ENCODE measurements at places on chromosomes 2 and 18.

DNA sequence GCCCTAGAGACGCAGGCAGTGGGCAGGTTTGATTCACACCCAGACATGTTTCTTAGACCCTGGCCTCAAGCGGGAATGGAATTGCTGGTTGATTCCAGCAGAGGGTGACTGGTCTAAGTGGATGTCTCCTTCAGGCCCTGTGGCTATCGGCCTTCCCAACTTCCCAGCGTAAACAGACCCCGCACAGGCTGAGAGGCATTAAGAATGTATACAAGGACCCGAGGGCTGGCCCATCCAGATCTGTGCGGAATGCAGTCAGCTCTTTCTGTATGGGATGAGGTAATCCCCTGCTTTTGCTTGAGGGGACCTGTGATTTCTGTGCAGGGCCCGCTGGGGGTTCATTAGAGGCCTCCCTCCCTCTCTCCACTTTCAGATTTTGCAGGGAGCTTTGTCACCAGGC, 6.5 kb downstream of the ACKR3 start:
- no peak for DNase-seq

GRCh38 chr2:120230515-120231471, 7.6 kb upstream of the TMEM185B start:
- no peak for DNase-seq

- DNase-seq: peak; percentile 54
Measured at GRCh38 chr18:49934457-49934856, 121.1 kb upstream of the ACAA2 start.

- no peak for DNase-seq
Measured at GRCh38 chr2:221724631-221725203, 152.6 kb upstream of the EPHA4 start.

DNA sequence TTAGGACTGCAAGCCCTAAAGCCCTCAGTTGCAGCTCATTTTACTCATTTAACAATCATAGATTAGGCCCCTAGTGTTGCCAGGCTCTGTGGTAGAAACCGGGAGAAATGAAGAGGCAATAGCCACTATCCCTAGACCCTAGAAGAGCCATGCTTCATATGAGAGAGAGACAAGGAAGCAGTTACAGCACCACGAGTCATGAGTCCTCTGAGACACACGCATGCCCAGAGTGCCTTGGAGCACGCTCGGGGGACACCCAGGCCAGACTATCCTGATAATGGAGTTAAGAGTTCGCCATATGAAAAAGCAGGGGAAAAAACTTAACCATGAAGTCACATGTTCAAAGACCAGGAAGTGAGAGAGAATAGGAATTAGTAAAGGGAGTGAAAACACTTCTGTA, 321.5 kb upstream of the PKDCC start:
- DNase-seq: no peak

GRCh38 chr18:63997606-63998005, 27.7 kb downstream of the SERPINB8 start:
- peak; percentile 72 for DNase-seq

- DNase-seq: peak; percentile 76
Measured at GRCh38 chr18:63963615-63964256, 6.1 kb upstream of the SERPINB8 start.

GRCh38 chr18:48402953-48403352, 6.2 kb downstream of the ZBTB7C start:
- DNase-seq: no peak

- DNase-seq: no peak
Measured at GRCh38 chr18:77093067-77093430, 39.5 kb downstream of the MBP start.

DNA sequence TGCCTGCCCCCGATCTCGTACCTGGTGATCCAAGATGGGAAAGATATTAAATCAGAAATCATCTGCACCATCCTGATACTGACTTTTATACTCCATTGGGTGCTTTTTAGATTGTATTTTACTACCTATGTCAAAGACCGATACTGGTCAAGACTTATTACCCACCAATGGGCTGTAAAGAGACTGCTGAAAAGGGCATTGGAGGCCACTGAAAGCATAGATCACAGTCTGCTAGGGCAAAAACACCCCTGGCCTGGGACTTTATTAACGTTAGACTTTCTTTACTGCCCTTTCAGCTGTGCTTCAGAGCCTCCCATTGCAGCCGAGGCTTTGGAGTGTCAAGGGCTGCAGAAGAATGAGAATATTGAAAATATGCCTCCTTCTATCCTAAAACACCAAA, 472.8 kb upstream of the DDX18 start:
- DNase-seq: no peak

- DNase-seq: no peak
Measured at GRCh38 chr18:34159691-34160185, 65.0 kb downstream of the NOL4 start.

DNA sequence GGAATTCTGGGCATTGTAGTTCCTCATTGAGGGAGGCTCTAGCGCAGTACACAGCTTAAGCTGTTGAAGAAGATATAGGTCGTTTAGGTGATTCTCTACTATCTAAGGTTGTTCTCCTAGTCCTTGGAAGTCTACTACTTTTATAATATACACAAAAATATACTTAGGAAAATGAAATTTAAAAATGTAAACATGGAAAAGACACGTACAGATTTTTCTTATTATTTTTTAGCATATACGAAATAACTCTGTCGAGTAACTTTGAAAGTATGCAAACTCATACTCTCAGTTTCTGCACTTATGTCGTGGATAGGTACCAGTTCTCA, 272 bp upstream of the FASTKD1 start:
- DNase-seq: no peak

DNA sequence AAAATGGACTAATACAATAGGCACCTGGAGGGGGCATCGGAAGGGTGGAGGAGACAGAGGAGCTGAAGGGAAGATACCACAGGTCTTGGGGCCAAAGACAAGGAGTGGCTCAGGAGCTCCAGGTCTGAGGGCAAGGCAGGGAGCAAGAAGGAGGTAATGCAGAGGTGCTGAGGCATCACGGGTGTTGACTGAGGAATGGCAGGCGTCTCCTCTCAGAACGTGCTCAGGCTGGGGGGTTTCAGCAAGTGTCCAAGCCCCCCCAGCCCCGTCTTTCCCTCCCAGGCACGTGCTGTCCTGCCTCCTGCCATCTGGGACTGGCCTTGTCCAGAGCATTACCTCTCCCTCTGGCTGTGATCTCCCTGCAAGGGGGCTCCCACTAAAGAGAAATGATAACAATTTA, 265.4 kb downstream of the DCDC2C start:
- DNase-seq: no peak

- DNase-seq: peak; percentile 74
Measured at GRCh38 chr18:63994783-63995399, 25.0 kb downstream of the SERPINB8 start.

GRCh38 chr2:185583058-185583816, 155.4 kb upstream of the FSIP2 start:
- no peak for DNase-seq

GRCh38 chr18:13300029-13300428, 81.5 kb downstream of the LDLRAD4 start:
- DNase-seq: no peak

DNA sequence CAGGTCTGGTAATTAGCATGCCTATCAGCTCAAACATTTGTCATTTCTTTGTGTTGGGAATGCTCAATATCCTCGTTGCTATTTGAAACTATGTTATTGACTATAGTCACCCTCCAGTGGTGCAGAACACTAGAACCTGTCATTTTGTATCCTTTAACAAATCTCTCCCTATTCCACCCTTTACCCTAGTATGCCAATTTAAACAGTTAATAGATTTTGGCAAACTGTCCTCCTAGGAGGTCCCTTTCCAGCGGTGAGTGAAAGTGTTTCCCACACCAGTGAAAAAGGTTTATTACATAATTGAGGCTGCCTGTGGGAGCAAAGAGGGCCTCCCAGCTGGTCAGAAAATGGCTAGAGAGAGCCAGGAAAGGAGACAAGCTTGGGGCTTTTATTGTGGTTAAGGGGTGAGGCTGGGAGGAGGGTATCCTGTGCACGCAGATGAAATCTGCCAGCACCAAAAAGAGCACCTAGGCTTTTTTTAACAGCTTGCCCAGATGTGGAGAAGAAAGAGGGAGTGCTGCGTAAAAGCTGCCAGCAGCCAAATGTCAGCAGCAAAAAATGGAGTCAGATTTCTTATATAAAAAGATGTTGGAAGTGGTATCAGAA, 1.8 kb upstream of the DRC1 start:
- DNase-seq: no peak

DNA sequence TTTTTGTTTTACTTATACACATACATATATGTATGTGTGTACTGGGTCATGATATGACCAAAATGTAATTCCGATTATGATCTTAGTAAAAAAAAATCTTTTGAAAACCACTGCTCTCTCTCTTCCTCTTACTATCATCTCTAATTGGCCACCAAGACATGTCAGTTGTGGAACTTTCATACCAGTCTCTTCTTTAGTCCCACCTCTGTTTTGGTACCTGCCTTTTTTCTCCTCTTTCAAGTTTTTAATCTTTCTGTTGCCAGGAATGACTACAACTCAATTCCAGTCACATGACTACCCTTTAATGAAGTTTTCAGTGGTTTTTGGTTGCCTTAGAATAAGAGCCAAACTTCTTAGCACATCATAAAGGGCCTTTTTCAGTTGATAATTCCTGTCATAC, 17.1 kb downstream of the RBM44 start:
- no peak for DNase-seq

GRCh38 chr2:218368150-218368528, 11.5 kb downstream of the CATIP start:
- DNase-seq: no peak

DNA sequence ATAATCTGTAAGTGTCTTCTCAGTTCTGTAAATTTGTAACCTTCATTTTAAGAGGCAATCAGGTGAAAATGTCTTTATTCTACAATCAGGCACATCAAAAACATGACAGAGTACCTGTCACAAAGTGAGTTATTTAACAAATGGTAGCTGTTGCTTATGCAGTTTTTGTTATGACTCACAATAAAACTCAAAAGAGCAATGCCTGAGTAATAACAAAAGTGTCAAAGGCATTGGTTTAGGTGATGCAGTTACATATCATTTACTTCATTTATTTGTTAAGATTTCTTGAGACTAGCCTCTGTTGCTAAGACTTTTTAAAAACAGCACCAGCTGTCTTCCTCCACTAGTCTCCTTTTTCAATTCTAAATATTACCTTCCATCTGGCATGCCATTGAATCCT, 177.8 kb downstream of the KIAA1328 start:
- no peak for DNase-seq

DNA sequence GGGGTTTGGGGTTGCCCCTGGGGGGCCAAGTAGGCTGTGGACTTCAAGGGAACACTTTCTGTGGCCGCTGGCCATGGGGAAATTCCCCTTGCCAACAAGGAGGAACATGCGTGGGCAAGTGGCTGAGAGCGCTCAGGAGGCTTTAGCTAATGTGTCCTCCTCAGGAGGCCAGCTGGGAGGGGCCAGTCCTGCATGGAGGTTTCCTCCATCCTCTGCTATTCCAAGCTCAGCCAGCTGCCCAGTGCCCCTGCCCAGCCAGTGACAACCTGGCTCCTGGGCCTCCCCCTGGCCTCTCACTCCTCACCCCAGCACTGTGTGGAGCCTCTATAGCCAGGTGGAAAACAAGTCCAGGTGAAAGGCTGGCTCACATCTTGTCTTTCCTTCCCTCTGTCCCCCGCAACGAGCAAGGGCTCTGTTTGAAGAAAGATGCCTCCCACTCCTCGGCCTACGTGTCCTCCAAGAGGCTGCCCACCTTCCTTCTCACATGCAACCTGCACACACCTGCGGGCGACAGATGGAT, 64.4 kb upstream of the DAPL1 start:
- no peak for DNase-seq

GRCh38 chr2:239258248-239258647, 142.6 kb downstream of the HDAC4 start:
- no peak for DNase-seq

DNA sequence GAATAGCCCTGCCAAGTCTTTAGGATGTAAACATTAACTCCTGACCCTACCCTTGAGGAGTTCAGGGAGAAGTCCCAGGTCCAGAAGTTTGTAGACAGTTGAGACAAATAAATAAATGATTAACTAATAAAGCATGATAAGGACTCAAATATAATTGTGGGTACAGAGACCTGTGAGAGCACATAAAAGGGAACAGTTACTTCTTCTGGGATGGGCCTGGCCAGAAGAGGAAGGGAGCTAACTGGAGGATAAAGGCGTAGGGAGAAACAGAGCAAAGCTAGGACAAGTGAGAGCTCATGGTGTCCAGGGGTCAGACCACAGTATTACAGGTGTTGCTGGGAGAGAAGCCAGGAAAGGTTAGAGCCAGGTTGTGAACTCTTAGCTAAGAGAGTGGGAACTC, 3.0 kb downstream of the LCLAT1 start:
- no peak for DNase-seq

GRCh38 chr2:118627156-118627555, 220.3 kb downstream of the EN1 start:
- DNase-seq: no peak

- no peak for DNase-seq
Measured at GRCh38 chr2:17199741-17200140, 318.5 kb downstream of the RAD51AP2 start.

DNA sequence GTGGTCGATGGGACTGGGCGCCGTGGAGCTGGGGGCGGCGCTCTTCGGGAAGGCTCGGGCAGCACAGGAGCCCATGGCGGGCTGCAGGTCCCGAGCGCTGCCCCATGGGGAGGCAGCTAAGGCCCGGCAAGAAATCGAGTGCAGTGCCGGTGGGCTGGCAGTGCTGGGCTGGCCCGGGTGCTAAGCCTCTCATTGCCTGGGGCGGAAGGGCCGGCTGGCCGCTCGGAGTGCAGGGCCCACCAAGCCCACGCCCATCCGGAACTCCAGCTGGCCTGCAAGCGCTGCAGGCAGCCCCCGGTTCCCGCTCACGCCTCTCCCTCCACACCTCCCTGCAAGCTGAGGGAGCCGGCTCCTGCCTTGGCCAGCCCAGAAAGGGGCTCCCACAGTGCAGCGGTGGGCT, 748.4 kb upstream of the NRXN1 start:
- no peak for DNase-seq

DNA sequence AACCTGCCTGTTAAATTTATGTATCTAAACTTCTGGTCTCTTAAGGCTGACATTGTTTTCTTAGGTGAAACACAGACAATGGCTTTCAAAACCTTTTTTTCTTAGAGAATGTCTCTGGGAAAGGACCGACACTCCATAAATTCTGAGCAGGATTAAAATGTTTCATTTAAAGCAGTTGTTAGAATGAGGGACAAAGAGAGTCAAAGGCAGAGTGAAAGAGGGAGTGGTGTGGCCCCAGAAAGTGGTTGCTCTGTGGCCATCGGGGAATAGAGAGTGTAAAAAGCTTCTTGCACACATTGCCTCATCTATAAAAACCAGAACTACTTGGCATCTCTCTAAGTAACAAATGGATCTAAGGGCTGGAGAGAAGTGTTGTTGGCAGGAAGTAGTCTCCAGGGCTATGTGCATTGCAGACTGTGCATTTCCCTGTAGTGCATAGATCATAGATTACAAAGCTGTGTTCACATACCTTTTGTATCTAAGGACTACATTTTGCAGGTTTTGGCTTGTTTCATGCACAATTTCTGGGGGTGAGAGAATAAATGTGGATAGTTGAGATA, 3.6 kb downstream of the RPRM start:
- no peak for DNase-seq

All from EH (cell line).